ENCODE measurements at places on chromosomes 4 and X.

GRCh38 chr4:93461541-93461940 lies 367.0 kb upstream of the ATOH1 start:
- DNase-seq = no peak

- DNase-seq = no peak
These were observed 45.9 kb downstream of the NUDT6 start for GRCh38 chr4:122876456-122876855.

DNA sequence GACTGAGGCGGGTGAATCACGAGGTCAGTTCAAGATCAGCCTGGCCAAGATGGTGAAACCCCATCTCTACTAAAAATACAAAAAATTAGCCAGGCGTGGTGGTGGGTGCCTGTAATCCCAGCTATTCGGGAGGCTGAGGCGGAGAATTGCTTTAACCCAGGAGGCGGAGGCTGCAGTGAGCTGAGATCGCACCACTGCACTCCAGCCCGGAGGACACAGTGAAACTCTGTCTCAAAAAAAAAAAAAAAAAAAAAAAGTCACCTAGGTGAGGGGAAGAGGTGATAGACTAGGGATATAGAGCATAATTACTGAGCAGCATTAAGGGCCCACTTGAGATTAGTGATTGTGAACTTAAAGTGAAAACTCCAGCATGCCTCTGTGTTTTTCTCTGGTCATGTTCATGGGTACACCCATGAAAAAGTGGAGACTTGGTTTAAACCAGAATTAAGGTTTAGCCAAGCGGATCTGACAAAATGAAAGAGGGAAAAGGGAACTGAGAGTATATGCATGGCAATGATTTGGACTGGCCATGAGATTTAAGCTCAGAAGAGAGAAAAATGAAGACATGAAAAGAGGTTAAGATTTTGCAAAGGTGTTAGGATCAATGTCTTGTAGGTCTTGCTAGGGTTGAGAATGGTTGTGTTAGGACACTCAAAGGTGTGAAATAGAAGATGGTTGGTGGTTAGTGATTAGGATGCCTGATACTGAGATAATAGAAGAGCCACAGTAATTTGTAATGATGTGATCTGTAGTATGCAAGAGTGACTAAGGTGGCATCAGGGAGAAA lies 105.0 kb downstream of the RAB28 start:
- DNase-seq = no peak

- peak; percentile 27 for DNase-seq
These were observed 249.2 kb upstream of the RPS6KA3 start for GRCh38 chrX:20515841-20516461.

DNA sequence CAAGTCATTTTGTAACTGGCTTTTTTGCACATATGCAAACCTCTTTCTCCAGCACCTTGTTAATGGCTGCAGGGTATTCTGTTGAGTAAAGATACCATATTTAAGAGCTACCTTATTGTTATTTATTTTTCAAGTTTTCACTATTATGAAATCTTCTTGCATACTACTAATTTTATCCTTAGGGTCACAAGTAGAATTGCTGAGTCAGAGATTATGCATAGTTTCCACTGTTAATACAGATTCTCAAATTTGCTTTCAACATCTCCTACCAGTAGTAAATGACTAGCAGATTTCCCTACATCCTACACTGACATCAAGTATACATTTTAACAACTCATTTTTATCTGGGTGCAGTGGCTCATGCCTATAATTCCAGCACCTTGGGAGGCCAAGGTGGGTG lies 112.6 kb downstream of the RELL1 start:
- no peak for DNase-seq

GRCh38 chr4:89316931-89317366 lies 9.3 kb upstream of the GPRIN3 start:
- no peak for DNase-seq

GRCh38 chrX:16586377-16587112 lies 63.4 kb upstream of the S100G start:
- DNase-seq = no peak

- no peak for DNase-seq
These were observed 71.5 kb upstream of the VCX2 start for GRCh38 chrX:8242431-8243020.

DNA sequence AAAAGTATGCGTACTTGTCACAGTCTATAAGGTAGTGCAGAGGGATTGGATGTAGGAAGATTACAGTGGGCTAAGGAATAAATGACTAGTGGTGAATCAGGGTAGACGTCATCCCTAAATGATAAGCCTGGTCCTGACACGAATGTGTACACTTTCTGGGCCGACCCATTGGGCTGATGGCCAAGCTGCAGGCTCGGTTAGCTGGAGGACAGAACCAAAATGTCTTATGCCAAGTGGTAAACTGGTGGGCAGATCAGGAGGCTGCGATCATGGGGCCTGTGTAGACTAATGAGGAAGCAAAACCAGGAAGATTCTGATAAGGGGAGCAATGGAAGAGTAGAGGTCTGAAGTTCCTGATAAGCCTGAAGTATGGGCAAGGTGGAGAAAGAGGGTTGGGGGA lies 272.8 kb upstream of the GATB start:
- DNase-seq = no peak

DNA sequence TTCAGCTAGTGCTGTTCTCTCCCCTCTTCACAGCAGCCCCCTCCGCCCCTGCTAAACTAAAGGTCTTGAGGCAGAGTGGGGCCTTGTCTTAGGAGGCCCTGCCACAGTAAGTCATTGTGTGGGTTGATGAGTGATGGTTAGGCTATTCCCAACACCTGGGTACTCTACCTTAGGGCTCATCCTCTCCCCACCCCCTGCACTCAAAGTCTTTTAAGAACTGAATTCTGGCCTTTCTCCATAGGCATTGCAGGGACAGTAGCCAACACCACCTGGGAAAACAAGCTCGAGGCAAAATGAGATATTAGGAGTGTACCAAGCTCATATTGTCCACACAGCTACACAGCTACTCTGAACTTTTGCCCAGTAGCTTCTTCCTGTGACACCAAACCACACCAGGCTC lies 42.5 kb downstream of the RAB40AL start:
- no peak for DNase-seq

GRCh38 chr4:61202638-61203435 lies 2.7 kb downstream of the ADGRL3 start:
- DNase-seq = no peak

- DNase-seq = no peak
These were observed 30.1 kb upstream of the TMEM154 start for GRCh38 chr4:152709675-152710438.

GRCh38 chr4:78360466-78360865 lies 191.1 kb upstream of the ANXA3 start:
- DNase-seq = no peak

DNA sequence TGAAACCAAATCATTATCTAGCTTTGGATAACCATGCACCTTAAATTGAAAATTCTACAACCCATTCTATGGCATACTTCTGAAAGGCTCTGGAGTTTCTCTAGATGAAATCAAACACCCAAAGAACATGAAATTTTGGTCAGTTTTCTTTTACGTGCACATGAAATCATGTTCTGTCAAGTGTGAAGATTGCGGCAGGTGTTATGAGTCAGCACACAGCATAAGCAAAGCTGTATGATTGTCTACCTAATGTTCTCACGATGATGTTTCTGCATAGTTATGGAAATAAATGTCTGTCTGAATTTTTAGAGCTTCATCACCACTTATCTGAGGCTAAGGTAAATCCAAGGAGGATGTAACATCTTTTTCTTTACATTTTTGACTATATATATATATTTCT lies 495.3 kb downstream of the IL1RAPL1 start:
- DNase-seq = no peak

- DNase-seq = no peak
These were observed 740.3 kb upstream of the FRG1 start for GRCh38 chr4:189200353-189200752.

DNA sequence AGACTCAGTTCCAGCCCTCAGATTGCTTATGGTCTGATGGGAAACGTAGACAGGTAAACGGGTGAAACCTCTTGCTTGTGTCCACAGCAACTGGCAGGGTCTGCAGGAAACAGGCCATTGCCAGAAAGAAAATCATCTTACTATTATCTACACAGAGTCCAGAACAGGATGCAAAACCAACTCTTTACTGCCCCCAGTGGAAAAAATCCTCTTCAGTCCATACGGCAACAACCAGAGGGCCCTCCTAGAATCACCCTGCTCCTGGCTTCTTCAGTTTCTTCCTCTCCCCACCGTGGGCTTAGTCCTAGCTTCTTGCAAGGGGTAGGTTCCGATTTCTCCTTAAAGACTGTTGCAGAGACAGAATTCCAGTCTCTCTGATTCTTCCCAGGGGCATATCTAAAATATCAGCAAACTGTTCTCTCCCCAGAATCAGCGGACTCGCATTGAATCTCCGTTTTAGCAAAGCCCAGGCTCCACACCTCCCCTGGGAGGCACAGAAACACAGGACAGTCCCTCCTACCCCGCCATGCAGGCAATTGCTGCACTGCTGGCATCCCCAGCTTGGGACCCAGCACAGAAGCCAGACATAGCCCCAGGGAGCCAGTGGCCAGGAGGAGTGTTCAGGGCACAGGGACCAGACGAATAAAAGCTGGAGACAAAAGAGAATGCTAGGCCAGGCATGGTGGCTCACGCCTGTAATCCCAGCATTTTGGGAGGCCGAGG lies 41.0 kb upstream of the SH3RF1 start:
- no peak for DNase-seq

DNA sequence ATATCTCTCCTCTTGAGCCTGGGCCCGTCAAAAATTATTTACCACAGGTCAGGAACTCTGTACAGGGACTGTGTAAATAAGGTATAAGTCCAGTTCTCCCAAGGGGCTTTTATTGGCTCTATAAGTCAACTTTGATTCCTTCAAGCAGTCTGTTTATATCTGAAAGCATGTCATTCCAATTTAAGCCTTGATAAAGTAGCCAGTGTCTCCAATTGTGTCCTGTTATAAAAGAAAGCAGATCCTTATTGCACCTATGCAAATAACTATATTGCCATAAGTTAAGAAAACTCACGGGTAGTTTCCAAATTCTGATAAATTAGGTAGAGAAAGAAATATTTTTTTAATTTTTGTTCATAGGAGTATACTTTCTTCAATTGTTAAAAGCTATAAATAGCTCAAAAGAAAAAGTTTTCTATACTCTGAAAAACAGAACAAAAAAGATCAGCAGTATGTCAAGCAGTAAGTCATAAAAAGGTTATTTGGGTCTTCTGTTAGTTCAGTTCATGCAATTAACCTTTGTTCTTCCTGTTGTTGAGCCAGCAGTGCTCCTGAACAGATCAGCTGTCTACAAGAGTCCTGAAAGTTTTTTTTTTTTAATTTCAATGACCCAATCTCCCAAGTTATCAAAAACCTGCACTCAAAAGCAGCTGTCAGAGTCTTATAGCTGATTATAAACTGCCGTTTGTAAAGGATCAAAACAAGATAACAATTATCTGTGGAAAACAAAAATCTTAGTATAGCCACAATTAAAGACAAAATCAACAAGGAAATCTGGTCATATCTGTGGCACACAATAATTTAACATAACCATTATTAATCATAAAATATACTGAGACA lies 178.4 kb upstream of the GALNT7 start:
- DNase-seq = no peak

- DNase-seq = no peak
These were observed 79.4 kb downstream of the FTHL17 start for GRCh38 chrX:30992381-30992904.

All from stimulated activated CD8-positive, alpha-beta memory T cell treated with anti-CD3 and anti-CD28 coated beads, Interleukin-7, amount 100 ng/mL, for 4 hours (primary cell).